Smooth muscle cell of trachea (primary cell): ENCODE measurements at places on chromosomes 4 and X. TPM values are rescaled to one million over a fixed set of nuclear protein-coding genes. Genes with fewer than 3 reads are reported as not detected.

HPGDS gene
- total RNA-seq, result not detected in 2 replicates

NMU gene
- total RNA-seq, result not detected in 2 replicates

SSX3 gene
- not detected in 2 replicates for total RNA-seq

FAM149A gene
- 6.3 and 8.8 TPM in 2 replicates for total RNA-seq

TMEM165 gene
- total RNA-seq, result 109 and 134 TPM in 2 replicates

CYLC1 gene
- not detected in 2 replicates for total RNA-seq

ADAM29 gene
- total RNA-seq, result not detected in 2 replicates

MND1 gene
- 2.2 and 13.1 TPM in 2 replicates for total RNA-seq

GUCY1A1 gene
- 4.0 and 4.2 TPM in 2 replicates for total RNA-seq

HSPA4L gene
- total RNA-seq, result 13.8 and 24.8 TPM in 2 replicates

SLC6A14 gene
- total RNA-seq, result not detected in 2 replicates

ARSD gene
- 15.4 and 36.1 TPM in 2 replicates for total RNA-seq

KIT gene
- total RNA-seq, result 0.44 and 0.83 TPM in 2 replicates

IQSEC2 gene
- 11.6 and 12.2 TPM in 2 replicates for total RNA-seq

RAB41 gene
- total RNA-seq, result not detected in 2 replicates

TLL1 gene
- total RNA-seq, result 0.15 and 0.17 TPM in 2 replicates

IL1RAPL2 gene
- total RNA-seq, result 0.15 and 0.17 TPM in 2 replicates

NAT8L gene
- under 0.01 and 0.17 TPM in 2 replicates for total RNA-seq

YY2 gene
- total RNA-seq, result 2.5 and 2.8 TPM in 2 replicates

CXCL3 gene
- total RNA-seq, result 1.5 and 10.6 TPM in 2 replicates

SERPINA7 gene
- total RNA-seq, result not detected in 2 replicates

TRIM60 gene
- not detected in 2 replicates for total RNA-seq

SLC2A9 gene
- total RNA-seq, result 0.73 and 2.8 TPM in 2 replicates

C4orf46 gene
- total RNA-seq, result 20.3 and 25.5 TPM in 2 replicates

PAGE4 gene
- not detected in 2 replicates for total RNA-seq

TLR7 gene
- not detected in 2 replicates for total RNA-seq

KIAA1210 gene
- total RNA-seq, result not detected in 2 replicates

NEXMIF gene
- total RNA-seq, result under 0.01 TPM in 1 of 2 replicates, not detected in the other

WDR45 gene
- total RNA-seq, result 54.3 and 58.6 TPM in 2 replicates

ASB9 gene
- 1.2 and 2.5 TPM in 2 replicates for total RNA-seq

MED28 gene
- 10.9 and 12.9 TPM in 2 replicates for total RNA-seq

SCOC gene
- 49.8 and 66.3 TPM in 2 replicates for total RNA-seq

HS6ST2 gene
- under 0.01 TPM in 1 of 2 replicates, not detected in the other for total RNA-seq

ZCCHC18 gene
- total RNA-seq, result 0.33 TPM in 1 of 2 replicates, not detected in the other

H2AZ1 gene
- 100 and 760 TPM in 2 replicates for total RNA-seq

TLR1 gene
- 2.2 TPM in 2 replicates for total RNA-seq

ETDB gene
- total RNA-seq, result not detected in 2 replicates

TLR10 gene
- total RNA-seq, result 0.15 TPM in 1 of 2 replicates, not detected in the other

BDH2 gene
- total RNA-seq, result 54.4 and 73.6 TPM in 2 replicates

TSPAN7 gene
- not detected in 2 replicates for total RNA-seq

GAGE12E gene
- not detected in 2 replicates for total RNA-seq

PNMA3 gene
- total RNA-seq, result 0.29 and 0.66 TPM in 2 replicates

MAGEA10 gene
- total RNA-seq, result not detected in 2 replicates

TRAM1L1 gene
- total RNA-seq, result 3.5 and 4.2 TPM in 2 replicates

PLXNA3 gene
- total RNA-seq, result 24.0 and 31.8 TPM in 2 replicates

FAM47A gene
- total RNA-seq, result not detected in 2 replicates

NLRP2B gene
- not detected in 2 replicates for total RNA-seq
